Glomerular endothelial cell (primary cell): ENCODE measurements at places on chromosomes 2 and 18. TPM values are rescaled to one million over a fixed set of nuclear protein-coding genes. Genes with fewer than 3 reads are reported as not detected.

DNA sequence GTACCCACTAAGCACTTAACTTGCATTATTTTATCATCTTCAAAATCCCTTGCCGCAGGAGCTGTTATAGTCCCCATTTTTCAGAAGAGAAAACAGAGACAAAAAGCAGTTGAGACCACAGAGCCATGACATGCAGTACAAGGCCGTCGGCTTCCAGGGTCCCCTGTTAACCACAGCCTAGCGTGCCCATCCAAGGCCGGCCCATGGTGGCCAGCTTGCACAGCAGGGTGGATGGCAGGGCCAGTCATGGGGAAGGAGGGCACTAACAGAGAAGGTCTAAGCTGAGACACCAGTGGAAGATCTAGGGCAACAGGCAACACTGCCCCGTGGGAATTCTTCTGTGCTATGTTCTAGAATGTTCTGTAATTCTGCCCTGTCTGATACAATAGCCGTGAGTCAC, 192.6 kb upstream of the ID2 start:
- no peak for DNase-seq

DNA sequence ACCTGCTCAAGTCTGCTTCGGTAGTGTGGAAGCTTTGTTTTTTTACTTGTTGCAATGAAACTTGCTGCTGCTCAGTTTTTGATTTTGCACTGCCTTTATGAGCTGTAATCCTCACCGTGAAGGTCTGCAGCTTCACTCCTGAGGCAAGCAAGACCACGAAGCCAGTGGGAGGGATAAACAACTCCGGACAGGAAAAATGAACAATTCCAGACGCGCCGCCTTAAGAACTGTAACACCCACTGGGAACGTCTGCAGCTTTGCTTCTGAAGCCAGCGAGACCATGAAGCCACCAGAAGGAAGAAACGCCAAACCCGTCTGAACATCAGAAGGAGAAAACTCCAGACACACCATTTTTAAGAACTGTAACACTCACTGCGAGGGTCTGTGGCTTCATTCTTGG, 245.7 kb upstream of the REG3G start:
- no peak for DNase-seq

- no peak for DNase-seq
These were observed 21.0 kb downstream of the HJURP start for GRCh38 chr2:233833345-233833744.

DNA sequence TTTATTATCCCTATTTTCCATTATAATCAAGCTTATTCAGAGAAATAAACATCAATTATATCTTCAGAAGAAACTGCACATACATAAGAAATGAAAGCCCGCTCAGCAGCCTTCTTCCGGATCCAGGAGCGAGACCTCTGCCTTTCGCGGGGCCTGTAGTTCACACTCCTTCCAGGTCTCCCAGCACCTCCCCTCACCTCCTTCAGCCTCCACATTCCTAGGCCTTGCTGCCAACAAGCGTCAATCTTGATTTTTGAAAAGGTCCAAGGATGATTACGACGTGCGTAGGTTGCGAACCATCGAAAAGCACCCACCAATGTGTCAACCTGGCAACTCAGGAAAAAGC, 355 bp upstream of the KIDINS220 start:
- DNase-seq: no peak

DNA sequence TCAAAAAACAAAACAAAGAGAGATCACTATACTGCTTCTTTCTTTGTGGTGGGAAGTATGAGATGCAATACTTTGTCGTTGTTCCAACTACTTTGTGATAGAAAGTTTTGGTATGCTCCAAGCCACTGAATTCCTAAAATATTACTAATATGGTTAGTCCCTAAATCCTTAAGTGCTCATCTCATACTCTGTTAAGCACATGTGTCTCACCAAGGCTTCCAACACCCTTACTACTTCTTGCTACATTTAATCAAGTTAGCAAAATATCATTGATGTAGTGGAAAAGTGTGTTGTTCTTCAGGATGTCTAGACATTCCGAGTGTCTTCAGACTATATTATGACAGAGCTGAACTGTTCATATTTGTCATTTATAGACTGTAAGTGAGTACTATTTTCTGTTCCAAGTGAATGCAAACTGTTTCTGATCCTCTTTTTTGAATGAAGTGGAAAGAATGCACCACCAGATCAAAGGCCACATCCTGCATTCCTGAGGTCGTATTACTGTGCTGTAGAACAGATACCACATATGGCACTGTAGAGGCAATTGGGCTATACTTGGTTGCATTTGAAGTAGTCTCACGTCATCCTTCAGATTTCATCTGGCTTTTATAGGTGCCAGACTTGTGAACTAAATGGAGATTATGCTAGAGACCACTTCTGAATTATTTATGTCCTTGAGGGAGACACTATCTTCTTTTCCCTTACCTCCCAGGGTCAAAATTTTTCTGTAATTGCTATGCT, 298.4 kb upstream of the ZNF521 start:
- no peak for DNase-seq

GALNT14 gene
- 10.4 and 17.0 TPM in 2 replicates for total RNA-seq

DNA sequence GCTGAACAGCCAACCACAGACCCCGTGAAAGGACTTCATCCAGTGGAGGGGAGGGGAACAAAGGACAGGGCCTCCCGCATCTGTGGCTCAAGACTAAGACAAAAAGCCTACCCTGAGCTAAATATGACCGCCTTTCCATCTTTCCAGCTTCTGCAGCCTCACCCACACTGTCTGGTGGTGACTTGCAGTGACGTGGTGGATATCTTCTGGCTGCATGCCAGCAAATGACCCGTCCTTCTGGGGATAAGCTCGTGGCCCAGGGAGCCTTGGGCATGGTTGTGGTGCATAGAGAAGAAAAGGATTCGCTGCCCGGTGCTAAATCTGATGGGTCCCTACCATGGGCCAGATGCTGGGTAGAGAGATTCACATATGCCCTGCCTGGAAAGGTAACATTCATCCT, 8.7 kb upstream of the NGEF start:
- no peak for DNase-seq

TUBB8B gene
- total RNA-seq: not detected in 2 replicates

GRCh38 chr2:168601741-168602140, 145.7 kb downstream of the CERS6 start:
- DNase-seq: no peak

DNA sequence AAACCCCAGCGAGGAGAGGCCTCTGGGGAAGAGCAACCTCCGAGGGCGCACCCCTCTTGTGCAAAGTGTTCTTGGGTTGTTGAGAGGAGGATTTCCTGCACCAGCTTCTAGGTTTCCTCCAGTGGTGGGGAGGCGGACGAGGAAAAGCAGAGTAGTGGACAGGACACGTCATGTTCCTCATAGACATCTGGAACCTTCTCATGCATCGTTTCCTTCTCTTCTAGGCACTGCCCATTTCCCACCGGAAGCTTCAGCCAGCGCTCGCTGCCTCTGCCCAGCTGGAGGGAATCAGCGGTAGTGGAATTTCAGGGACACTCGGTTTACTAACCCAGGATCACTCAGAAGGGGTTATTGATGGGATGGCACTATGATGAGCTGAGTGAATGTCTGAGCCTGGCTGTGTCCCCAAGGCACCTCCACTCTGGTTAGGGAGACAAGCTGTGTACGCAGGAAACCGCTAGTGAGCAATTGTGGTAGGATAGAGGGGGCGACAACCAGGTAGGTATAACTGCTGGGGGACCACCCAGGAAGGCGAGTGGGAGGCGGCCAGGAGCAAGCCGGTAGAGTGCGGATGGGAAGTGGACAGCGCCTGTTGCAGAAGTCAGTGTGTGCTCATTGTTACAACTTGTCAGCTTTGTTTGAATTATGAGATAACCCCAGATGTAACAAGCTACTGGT, 960 bp upstream of the APOB start:
- DNase-seq: no peak

- DNase-seq: no peak
These were observed 864.8 kb downstream of the EPHA4 start for GRCh38 chr2:220707261-220707660.

- no peak for DNase-seq
These were observed 40.1 kb downstream of the THUMPD2 start for GRCh38 chr2:39738936-39739335.

- DNase-seq: no peak
These were observed 148.1 kb downstream of the GALNT14 start for GRCh38 chr2:30990176-30990575.

COLEC12 gene
- total RNA-seq: 13.2 and 31.7 TPM in 2 replicates

GRCh38 chr2:143934626-143935481, 585.1 kb downstream of the ZEB2 start:
- DNase-seq: no peak

DNA sequence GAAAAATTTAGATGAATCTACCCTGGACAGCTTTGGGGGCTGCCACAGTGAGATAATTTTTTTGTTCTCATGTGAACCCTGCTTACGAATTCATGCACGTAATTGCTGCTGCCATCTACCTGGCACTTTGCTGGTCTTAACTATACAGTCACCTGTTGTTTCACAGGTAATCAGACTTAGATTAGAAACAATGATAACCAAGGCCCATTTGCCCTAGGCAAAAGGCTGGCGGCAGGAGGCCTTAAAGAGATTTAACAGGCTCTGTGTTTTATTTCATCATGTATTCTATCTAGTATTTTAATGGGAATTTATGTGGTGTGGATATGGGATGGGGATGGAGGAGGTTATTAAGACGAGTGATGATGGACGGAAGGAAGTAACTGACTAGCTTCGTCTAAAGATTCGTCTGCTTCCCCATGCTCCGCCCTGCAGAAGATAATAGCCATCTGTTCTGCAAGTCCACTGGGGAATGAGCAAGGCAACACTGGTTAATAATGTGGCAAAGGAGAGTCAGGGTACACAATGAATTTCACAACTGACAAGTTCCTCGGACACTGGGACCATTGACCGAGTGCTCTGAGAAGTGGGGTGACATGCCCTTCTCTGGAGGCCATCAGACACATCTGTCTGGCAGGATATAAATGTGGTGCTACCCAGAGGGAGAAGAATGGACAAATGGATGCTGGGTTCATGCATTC, 291.8 kb upstream of the TNP1 start:
- DNase-seq: no peak

NAT8 gene
- not detected in 2 replicates for total RNA-seq

GRCh38 chr2:27016801-27017325, 15.9 kb upstream of the TMEM214 start:
- no peak for DNase-seq

UGT1A5 gene
- total RNA-seq: not detected in 2 replicates

DNA sequence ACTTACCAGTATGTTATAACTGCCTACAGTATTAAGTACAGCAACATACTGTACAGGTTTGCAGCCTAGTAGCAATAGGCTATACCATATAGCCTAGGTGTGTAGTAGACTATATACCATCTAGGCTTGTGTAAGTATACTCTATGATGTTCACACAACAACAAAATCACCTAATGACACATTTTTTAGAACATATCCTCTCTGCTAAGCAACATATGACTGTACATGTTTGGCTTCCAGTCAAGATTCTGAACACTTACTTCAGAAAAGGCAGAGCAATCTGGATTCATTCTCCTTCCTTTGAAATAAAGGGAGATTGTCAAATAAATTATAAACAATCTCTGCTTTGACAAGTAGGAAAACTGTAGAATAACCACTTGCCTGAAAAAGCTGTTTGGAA, 81.8 kb downstream of the EXOC6B start:
- DNase-seq: no peak

GRCh38 chr2:173831312-173832229, 133.6 kb downstream of the SP3 start:
- DNase-seq: no peak

DNA sequence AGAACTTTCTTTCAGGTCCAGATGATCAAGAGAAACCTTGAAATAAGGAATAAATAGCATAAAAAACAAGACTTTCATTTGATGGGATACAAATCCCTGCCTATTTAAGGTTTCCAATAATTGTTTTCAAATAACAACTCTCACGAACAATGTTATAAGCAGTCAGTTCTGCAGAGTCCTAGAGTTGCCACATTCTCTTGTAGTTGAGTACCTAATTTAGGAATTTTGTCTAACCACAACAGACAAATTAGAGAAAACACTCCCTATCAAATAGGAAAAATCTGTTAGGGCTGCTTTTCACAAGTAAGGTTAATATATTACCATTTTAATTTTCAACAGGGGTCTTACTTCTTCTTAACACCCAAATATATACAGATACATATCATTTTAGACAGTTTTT, 130.1 kb upstream of the CDH20 start:
- DNase-seq: no peak
